ENCODE measurements at places on chromosomes 3 and 15.

- no peak for DNase-seq
These were observed 24.2 kb downstream of the SH3GL3 start for GRCh38 chr15:83471307-83471866.

GRCh38 chr3:126487151-126487771 is 11.6 kb upstream of the ZXDC start:
- DNase-seq = peak; percentile 13

GRCh38 chr3:138849222-138849940 is 14.7 kb upstream of the PIK3CB start:
- peak; percentile 36 for DNase-seq

DNA sequence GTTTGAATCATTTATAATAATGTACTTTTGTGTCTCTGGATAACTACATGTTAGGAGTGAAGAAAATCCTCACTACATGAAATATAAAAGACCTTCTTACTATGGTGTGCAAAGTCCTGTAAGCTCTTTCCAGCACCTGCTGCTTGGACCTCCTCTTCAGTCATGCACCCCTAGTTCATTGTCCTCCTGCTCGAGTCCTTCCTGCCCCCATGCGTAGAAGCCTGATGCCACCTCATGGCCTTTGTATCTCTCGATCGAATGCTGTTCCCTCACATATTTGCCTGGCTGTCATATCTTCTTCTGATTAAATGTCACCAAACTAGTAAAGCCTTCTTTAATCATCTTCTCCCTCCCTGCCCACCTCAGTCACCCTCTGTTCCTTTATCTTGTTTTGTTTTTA is 49.9 kb upstream of the SUCLG2 start:
- no peak for DNase-seq

DNA sequence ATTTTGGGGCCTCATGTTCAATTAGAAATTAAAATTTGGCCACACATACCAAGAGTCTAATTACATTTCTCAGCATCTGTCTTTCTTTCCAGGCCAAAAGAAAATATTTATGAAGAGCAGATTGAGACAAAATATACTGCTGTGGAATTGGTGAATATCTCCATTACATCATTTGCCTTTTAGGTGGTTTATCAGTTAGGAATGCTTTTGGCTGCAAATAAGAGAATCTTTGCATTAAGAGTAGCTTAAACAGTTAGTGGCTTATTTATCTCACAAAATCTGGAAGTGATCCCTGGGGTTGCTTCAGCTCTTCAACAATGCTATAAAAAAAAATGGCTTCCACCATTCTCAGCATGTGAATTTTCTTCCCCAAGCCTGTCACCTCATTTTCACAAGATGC is 308.7 kb downstream of the MAGI1 start:
- DNase-seq = no peak

GRCh38 chr3:188271226-188271914 is 117.4 kb downstream of the LPP start:
- DNase-seq = no peak

DNA sequence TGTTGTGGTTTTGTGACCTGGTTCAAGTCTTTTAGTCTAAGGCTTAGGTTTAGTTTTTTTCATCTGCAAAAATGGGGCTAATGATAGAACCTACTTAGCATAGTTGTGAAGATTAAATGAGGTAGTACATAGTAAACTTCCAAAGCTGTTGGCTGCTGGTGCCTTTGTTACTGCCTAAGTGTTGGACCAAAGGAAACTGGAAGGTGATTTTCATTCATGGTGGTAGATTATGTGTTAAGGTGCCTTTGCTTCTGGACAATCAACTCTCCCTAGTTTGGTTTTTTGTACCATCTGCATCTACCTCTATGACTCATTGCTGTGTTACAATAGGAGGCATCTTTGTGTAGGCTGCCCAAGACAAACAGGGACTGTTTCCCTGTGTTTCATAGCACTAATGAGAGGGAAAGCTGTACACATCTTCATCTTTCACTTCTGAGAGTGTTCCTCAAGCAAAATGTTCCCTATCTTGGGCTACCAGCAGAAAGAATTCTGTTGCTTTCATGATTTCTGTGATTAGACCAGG is 3.2 kb downstream of the MAP2K1 start:
- DNase-seq = no peak

DNA sequence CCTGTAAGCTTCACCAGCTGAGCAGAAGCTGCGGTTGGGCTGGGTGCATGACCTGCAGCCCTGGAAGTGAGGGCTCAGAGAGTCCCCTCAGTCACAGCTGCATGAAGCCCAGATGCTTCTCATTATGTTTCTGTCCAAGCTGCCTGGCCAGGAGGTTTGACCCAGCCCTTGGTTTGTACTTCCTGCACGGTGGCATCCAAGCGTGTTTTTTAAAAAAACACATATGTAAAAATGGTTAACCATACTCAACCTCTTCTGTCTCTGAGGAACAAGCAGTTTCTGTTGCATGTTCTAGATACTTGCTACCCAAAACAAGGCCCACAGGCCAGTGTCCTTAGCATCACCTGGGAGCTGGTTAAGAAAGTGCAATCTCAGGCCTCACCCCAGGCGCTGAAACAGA is 76.0 kb upstream of the ATP10A start:
- no peak for DNase-seq

DNA sequence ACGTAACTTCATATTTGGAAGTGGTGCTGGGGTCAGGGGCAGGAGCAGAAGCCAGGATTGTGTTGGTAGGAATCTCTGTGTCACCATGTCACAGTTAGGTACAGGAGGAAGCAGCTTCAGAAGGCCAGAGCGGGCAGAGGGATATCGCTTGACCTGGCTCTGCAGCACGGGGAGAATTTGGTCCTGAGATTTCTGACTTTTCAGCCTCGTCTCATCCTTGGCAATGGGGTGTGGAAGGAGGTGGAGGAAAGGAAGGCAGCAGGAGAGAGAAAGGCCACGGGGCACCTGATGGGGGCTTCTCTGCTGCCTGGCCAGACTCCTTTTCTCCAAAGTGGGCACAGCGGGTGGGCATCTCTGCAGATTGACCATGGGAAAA is 564 bp downstream of the IL16 start:
- DNase-seq = no peak

DNA sequence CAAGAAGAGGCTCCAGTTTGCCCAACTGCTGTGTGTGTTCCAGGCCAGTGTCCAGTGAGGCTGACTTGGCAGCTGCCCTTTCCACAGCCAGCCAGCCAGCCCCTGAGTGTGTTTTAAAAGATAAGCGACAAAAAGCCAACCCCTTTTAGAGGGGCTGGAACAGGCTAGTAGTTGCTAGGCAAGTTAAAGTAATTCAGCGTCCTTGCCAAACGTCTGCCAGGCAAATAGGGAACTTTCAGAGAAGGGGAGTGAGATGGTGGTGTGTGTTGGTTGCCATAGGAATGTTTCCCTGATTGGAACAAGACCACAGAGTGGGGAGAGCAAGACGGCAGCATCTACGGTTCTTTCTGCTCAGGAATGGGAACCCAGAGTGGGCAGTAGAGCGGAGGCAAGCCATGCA is 86.3 kb downstream of the TMEM108 start:
- no peak for DNase-seq

DNA sequence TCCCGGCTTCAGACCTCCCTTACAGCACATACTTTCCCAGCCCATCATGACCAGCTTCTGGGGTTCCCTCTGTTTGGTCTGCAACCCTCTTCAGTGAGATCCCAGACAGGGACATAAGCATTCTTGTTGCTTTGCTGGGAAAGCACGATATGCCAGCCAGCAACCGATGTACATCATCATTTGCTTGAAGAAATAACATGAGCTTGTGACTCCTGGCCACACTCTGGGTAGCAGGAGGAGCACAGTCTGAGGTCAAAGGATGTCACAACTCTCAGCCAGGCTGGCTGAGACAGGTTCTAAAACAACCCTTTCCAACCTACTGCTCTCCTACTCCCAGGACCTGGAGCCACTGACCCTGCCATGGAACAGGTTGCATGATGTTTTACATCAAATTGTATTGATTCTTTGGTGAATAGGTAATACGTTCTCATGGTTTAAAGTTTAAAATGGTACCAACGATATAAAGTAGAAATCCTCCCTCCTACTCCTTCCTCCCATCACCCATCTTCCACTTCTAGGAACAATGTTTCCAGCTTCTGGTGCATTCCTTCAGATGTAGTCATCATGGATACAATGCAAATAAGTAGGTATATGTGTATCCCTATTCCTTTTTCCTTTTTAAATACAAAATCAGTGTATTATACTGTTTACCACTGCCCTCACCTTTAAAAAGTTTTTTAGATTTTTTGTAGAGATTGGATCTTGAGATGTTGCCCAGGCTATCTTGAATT is 190.3 kb downstream of the OPA1 start:
- DNase-seq = peak; percentile 56

DNA sequence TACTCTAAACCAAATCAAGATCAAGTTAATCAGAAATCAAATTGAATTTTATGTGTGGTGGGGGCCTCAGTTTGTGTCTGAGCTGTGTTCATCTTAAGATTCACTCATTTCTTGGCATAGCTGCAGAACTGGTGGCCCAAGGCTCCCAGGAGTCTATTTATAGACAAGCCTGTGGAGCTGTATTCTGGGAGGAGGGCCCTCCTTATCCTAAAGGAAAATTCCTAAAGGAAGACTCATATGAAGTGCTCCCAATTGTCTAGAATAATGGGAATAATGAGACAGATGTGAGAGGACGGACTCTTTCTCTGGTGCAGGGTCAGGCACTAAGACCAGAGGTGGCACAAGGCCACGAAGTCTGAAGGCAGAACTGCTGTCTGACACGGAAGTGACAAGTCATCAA is 38.9 kb downstream of the C3orf85 start:
- DNase-seq = no peak

- no peak for DNase-seq
These were observed 13.3 kb downstream of the RAB27A start for GRCh38 chr15:55276324-55276723.

DNA sequence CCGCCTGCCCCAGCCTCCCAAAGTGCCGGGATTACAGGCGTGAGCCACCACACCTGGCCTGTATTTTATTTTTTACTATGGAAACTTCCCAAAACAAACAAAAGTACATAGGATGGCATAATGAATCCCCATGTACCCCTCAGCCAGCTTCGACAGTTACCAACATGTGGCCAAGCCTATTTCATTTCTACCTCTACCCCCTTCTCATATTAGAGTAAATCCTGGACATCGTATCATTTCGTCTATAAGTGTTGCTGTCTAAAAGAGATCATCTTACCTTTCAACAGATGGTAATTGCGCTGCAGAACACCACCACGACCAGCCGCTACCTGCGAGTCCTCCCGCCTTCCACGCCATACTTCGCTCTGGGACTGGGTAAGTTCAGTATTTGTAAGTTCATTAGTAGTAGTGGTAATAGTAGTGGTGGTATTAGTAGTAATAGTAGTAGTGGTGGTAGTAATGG is 44.9 kb downstream of the DLEC1 start:
- DNase-seq = no peak

- peak; percentile 76 for DNase-seq
These were observed 2.1 kb downstream of the TRIM69 start for GRCh38 chr15:44738340-44738984.

Measured in T47D (cell line).